ENCODE measurements at places on chromosomes 3 and 15.

GRCh38 chr15:52016316-52016715 lies 2.7 kb upstream of the MAPK6 start:
- no peak for DNase-seq

DNA sequence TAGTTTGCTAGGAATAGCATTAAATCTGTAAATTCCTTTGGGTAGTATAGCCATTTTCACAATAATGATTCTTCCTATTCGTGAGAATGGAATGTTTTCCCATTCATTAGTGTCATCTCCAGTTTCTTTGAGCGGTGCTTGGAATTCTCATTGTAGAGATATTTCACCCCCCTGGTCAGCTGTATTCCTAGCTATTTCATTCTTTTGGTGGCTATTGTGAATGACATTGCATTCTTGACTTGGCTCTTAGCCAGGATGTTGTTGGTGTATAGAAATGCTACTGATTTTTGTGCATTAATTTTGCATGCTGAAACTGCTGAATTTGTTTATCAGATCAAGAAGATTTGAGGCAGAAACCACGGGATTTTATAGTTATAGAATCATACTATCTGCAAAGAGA lies 690.5 kb upstream of the ALCAM start:
- no peak for DNase-seq

DNA sequence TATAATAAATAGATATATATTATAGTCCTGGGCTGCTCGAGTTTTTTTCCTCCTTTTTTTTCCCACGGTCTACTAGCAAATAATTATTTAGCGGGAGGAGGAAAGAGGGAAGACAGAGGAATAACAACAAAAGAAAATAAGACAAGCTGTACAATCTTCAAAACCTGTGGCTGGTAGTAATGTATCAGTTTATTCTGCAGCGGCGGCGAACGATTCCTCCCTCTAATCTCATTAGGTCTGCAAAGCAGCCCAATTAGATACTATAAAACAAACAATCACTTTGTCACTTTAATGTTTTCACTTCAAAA lies 390 bp upstream of the TLE3 start:
- no peak for DNase-seq

- no peak for DNase-seq
Observed at GRCh38 chr3:42734263-42734860, 31.8 kb upstream of the HHATL start.

GRCh38 chr3:26118165-26118564 lies 328.3 kb downstream of the OXSM start:
- no peak for DNase-seq

- no peak for DNase-seq
Observed at GRCh38 chr3:15646851-15647511, 45.4 kb downstream of the BTD start.

- peak; percentile 63 for DNase-seq
Observed at GRCh38 chr3:11641683-11642430, 1.9 kb downstream of the VGLL4 start.

DNA sequence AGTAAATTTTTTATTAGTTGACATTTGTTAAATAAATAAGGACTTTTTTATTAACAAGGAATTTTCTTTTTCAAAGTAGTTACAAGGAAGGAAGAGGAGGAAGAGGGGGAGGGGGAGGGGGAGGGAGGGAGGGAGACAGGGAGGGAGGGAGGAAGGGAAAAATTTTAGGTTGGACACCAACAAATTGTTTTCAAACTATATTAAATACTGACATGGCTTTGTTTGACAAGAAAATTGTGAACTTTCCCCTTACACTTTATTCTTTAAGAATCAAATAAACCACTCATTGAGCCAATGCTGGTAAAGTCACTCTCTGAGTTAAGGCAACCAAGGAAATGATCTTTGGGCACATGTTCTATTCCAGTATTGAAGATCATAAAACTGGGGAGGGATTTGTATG lies 115.7 kb upstream of the PPP2R3A start:
- no peak for DNase-seq

GRCh38 chr3:189389346-189389745 lies 217.6 kb downstream of the TPRG1 start:
- DNase-seq: no peak

- no peak for DNase-seq
Observed at GRCh38 chr3:58130591-58130990, 80.2 kb downstream of the DNASE1L3 start.

DNA sequence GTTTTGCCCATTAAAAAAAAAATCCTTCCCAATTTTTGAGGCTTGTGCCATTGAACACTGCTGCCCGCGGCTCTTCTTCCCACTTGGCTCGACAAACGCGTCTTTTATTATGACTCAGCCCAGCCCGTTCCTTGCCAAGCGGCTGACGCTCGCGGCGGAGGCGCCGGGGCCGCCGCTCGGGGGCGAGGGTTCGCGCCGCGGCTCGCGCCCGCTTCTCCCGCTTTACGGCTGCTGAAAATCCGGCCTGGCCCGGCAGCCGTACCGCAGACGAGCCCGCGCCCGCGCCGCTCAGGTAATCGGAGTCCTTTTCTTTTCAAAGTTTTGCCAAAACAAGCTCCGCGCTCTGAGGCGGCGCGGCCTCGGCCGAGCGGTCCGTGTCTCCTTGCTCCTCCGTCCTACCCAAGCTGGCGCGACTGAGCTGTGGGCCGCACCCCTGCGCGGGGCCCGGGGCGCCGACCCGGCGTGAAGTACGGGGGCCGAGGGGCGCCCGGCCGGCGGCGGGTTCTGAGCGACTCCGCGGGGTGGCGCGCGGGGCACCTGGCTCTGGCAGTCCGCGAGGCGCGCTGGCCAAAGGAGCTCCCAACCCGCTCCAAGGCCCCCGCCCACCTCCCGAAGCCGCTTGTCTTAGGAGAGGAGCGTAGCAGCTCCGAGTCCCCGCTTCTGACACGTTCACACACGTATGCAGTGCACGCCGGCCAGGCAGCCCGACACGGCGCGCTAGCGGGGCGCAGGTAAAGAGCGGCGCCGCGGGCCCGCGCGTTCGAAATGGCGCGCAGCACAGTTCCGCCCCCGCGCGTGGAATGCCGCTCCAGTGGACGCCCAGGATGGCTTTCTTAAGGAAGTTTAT lies 418.2 kb upstream of the NAALADL2 start:
- peak; percentile 91 for DNase-seq

DNA sequence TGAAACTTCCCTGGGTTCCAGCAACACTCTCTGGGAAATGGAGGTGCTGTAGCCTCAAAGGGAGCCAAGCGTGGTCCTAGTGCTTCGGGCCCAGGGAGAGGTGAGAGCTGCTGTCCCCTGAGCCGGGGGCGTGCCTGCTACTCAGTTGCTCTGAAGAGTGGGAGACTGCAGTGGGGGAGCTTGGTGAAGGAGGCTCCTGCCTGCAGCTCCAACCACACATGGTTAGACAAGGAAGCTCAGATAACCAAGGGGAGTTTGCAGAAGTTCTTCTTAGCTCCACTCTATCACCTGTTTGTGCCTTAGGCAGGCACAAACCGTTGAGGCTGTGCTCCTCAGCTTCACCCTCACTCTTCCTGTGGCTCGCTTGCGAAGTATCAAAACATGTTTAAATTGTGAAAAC lies 53.6 kb upstream of the TRPM1 start:
- no peak for DNase-seq

DNA sequence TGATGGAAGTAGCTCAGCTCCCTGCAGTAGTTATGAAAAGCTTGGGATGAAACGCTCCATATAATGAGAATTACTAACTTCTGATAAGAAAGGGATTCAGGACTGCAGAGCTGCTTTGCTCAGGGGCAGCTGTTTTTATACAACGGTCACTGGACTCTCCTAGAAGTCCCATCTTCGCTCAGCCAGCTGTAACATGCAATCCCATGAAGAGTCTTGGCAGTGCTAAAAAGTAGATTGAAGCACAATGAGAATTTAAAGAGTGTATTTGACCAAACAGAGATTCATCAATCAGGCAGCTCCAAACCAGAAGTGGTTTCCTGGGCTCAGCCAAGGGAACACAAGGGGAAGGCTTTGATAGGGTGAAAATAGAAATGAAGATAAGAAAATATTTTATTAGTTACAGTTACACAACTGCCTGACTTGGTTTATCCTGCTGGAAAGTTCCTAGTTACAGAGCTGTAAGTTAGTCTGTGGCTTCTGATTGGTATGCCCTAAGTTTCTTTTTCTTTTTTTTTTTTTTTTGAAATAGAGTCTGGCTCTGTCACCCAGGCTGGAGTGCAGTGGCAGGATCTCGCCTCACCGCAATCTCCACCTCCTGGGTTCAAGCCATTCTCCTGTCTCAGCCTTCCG lies 24.1 kb downstream of the SIDT1 start:
- no peak for DNase-seq

DNA sequence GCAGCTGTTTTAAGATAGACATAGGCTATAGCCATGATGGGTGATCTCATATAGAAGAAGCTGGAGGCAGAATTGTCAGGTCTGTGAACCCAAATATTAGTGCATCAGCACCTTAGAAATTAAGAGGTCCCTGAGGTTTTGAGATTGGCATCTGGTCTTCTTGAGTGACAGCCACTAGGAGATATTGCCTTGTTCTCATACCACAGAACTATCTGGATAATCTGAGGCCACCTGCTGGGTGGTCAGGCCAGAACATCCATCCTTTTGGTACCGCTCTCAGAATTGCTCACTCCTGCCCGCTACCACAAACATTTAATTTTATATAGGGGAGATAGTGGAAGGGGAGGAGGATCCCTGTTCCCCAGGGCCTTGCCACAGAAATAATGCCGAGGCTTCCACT lies 210.6 kb upstream of the ZPLD1 start:
- DNase-seq: no peak

DNA sequence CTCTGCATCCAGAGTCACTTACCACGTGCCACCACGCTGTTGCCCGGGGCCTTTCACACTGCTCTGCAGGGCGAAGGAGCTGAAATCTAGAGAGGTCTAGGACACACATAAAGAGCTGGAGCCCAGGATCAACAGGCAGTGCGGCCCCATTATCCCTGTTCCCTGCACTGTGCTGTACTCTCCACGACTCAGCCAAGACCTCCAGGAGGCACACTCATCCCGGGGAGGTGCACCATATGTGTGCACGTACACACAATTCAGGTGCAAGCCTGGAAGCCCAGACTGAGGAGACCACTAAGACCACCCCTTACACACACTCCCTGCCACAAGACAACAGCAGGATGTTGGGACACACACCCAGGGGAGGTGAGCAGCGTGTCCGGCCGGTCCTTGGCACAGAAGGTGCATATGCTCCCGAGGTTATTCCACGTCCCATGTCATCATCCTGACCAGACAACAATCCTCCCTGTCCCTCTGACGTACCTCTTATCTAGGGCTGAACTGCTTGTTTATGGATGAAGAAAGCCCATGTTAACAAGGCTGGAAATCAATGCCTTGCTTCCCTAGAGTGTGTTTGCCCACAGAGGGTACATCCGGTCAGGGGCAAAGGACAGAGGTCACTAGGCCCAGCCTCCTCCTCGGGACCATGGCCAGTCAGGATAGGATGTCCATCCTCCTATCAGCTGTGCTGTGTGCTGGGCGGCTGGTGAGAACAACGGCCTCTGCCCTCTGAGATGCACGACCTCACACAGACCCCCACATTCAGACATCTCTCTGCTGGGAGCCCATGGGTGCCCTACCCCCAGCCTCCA lies 16.1 kb downstream of the KLF15 start:
- no peak for DNase-seq

DNA sequence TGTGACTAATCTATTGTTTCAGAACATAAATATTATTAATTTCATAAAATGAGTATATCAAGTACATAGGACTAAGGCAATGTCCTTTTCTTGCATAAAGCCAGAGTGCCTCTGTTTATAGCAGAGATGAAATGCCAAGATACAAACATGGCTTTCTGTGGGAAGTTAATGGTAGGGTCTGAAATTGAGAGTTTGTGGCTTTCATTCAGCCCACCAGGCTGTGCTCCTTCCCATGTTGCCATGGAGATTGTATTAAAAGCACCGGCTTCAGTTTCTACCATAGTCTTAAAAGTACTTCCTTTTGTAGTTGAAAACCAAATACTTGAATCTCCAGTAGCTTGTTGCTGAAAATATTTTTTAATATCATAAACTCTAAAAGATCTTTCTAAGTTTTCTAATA lies 114.0 kb downstream of the LRRC28 start:
- DNase-seq: no peak

- no peak for DNase-seq
Observed at GRCh38 chr3:86673991-86674390, 317.0 kb downstream of the VGLL3 start.

- DNase-seq: no peak
Observed at GRCh38 chr15:78923015-78923414, 21.8 kb downstream of the CTSH start.

DNA sequence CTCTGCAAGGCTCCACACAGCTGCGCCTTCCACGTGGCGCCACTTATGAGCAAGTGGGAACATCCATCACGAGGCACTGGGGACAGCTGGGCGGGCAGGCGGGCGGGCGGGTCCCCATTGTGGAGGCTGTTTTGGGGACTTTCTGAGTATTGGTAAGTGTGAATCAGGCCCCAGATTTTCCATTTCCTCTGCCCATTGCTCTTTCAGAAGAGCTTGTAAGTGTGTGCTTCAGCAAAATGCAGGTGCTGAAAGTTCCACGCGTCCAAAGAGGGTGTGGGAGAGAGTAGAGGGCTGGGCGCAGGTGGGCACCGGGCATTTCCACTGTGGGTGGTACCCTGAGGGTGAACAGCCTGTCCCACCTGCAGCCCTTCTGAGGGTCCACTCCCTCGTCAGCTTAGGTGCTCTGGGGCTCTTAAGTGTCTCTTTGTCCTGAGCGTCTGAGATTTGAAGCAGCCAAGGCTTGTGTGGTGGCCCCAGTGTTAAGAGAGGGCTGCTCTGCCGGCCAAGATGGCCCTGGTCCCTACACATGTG lies 177.1 kb downstream of the RPLP1 start:
- no peak for DNase-seq

- DNase-seq: no peak
Observed at GRCh38 chr3:94420931-94421330, 358.1 kb downstream of the NSUN3 start.

- no peak for DNase-seq
Observed at GRCh38 chr3:53550005-53550620, 55.7 kb downstream of the CACNA1D start.

DNA sequence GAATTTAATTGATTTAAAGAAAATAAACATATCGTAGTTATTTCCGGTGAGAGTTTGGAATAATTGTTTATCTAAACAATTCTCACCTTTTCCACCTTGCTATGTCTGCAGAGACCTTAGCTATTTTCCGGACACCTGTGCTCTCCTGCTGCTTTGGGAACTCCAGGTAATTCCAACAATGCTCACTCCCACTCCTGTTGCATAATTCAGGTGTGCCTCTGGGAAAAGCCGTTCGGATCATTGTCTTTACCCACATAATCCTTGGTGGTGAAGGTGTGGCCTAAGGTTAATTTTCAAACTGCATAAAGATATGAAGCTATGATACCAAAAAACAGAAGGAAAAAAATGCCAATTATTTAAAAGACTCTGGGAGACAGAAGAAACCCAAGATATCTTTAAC lies 59.4 kb downstream of the LDHAL6B start:
- DNase-seq: no peak

Measured in NCI-H524 (cell line).